Hippocampal formation (tissue), 2 donors: ENCODE measurements at places on chromosomes 11 and 22.

GRCh38 chr11:68040101-68040956 lies 1.5 kb downstream of the TCIRG1 start:
- DNase-seq: no peak

DNA sequence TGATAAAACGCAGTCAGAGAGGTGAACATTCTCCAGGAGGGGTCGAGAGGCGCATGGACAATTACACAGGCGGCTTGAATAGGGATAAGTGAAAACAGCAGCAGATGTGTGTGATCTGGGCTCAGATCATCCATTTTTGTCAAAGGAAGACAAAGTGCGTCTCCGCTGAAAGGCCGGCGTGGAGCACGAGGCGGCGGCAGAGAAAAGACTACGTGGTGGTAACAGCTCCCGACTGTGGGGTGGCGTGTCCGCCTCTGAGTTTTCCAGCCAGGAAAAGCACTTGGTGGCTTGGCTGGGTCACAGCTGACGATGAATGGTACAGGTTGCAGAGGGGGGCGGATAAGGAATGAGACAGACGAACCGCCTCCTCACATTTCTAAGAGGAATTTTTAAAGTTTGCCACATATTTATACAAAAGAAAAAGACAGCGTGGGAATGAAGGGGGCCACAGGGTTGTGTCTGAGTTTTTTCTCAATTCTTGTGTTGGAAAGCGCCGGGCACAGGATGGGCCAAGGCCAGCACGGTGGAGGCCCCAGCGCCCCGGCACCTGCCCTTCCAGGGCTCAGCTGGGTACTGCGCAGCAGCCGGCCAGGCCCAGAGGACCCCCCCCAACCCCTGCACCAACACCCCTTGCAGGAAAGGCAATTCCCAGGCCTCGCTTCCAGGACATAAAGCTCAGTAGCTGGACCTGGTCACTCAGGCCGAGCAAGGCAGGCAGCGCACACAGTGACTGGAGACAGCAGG lies 80.4 kb downstream of the TRMU start:
- DNase-seq: no peak

- no peak for DNase-seq
Measured at GRCh38 chr22:39661842-39662685, 91.5 kb downstream of the CACNA1I start.

- no peak for DNase-seq
Measured at GRCh38 chr11:86182976-86183584, 61.5 kb upstream of the EED start.

GRCh38 chr11:87634331-87634730 lies 540.9 kb downstream of the RAB38 start:
- DNase-seq: no peak

GRCh38 chr11:125404157-125404810 lies 91.8 kb downstream of the FEZ1 start:
- DNase-seq: no peak

GRCh38 chr22:46148816-46149511 lies 1.4 kb upstream of the PPARA start:
- peak; percentile 57 for DNase-seq

GRCh38 chr11:85827748-85828639 lies 17.1 kb upstream of the SYTL2 start:
- no peak for DNase-seq

- DNase-seq: peak; percentile 31
Measured at GRCh38 chr22:31947296-31947695, 3.0 kb downstream of the YWHAH start.

GRCh38 chr11:79018371-79018849 lies 422.4 kb downstream of the TENM4 start:
- no peak for DNase-seq

- DNase-seq: no peak
Measured at GRCh38 chr11:66860449-66860831, 3.6 kb downstream of the LRFN4 start.

- DNase-seq: no peak
Measured at GRCh38 chr11:11171285-11171684, 181.8 kb downstream of the CSNK2A3 start.

DNA sequence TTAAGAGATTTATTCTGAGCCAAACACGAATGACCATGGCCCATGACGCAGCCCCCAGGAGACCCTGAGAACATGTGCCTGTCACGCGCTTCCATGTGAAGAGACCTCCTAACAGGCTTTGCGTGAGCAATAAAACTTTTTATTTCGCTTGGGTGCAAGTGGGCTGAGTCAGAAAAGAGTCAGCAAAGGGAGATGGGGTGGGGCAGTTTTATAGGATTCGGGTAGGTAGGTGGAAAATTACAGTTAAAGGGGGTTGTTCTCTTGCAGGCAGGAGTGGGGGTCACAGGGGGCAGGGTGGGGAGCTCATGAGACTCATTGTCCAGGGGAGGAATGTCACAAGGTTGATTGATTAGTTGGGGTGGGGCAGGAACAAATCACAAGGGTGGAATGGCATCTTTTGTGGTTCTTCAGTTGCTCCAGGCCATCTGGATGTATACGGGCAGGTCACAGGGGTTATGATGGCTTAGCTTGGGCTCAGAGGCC lies 77.2 kb upstream of the FTH1 start:
- DNase-seq: no peak
